Omental fat pad (tissue), 4 donors: ENCODE measurements at places on chromosomes 1 and 21. TPM values are rescaled to one million over a fixed set of nuclear protein-coding genes. Genes with fewer than 3 reads are reported as not detected.

TARS2 gene
- total RNA-seq: 10.5 TPM

- DNase-seq: no peak
These were observed 1.2 kb upstream of the MKNK1 start for GRCh38 chr1:46605232-46605631.

DNM3 gene
- total RNA-seq: 6.2 TPM

DNA sequence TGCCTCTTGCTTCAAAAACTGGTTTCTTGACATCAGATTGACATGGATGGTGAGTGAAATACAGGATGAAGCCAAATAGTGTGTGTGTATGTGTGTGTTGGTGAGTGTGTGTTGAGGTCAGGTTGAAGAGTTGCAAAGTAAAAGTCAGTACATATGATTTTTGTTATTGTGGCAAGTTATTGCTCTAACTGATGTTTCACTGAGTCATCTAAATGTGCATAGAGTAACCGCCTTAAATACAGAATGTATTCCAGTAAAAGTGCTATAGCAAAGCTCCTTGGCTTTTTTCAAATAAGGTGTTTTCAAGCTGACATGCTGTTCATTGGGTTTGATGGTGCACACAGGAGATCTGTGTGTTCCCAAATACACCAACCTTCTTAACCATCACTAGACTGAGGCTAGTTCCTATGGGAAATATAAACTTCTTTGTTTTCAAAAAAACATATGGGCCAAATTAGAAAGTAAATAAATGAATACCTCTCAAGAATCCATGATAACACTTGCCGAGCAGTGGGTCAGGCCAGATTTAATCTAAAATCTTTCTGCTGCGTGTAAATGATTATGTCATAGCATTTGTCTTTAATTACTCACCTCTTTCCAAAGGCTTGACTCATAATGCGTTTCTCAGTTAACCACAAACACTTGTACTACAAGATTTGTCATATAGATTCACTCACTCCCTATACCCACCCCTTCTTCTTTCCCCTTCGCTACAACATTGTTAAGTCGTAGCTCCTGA lies 151.1 kb downstream of the LYPLAL1 start:
- DNase-seq: no peak

GRCh38 chr21:39529026-39529425 lies 77.3 kb downstream of the SH3BGR start:
- DNase-seq: no peak

DNA sequence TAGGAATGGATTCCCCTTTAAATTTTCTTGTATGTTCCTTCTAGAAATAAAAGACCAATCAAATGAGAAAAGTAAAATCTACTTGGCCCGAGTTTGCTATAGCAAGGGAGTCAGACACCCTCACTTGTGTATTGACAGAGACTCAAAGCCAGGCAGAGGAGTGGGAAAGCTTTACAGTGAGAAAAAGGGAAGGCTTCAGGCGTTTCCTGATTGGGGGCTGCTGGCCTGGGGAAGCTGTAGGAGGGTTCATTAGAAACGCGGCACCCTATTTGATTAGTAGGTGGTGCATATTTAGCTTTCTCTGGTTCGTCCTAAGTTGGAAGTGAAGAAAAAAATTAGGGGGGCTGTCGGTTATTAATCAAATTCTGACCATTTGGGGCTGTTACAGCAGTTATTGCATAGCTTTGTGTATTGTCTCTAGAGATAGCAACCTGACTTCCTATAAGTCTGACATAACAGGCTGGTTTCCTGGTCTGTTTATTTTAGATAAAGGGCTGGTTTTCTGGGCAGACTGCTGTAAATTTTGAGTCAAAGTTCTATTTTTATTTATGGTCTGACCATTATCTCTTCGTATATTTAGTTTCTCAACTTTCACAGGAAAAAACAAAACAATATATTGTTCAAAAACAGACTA lies 10.0 kb downstream of the SLC25A24 start:
- DNase-seq: no peak
